Activated CD4-positive, alpha-beta T cell treated with anti-CD3 and anti-CD28 coated beads, Interleukin-10, Interleukin-2, amounts not matched to agents 100 ng/mL and 50 ng/mL, durations not matched to agents 16 hours and 8 hours (primary cell): ENCODE measurements at places on chromosomes 1 and 21.

GRCh38 chr1:109979489-109980091, 5.0 kb upstream of the AHCYL1 start:
- no peak for DNase-seq

- no peak for DNase-seq
These were observed 54.3 kb upstream of the TRAPPC10 start for GRCh38 chr21:43957611-43958362.

GRCh38 chr1:37124501-37124900, 90.2 kb upstream of the GRIK3 start:
- DNase-seq, result no peak

DNA sequence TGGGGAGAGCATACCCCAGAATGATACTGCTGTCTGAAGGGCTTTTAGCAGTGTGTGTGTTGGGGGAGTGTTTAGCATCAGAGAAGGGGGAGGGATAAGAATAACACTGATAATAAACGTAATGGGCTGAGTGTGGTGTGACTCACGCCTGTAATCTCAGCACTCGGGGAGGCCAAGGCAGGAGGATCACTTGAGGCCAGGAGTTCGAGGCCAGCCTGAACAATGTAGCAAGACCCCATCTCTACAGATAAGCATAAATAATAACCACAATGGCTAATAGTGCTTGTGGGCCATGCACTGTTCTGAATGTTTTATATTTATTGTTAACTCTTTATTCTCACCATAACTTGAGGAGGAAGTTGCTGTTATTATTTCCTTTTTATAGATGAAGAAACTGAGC, 2.6 kb upstream of the LEFTY2 start:
- no peak for DNase-seq

DNA sequence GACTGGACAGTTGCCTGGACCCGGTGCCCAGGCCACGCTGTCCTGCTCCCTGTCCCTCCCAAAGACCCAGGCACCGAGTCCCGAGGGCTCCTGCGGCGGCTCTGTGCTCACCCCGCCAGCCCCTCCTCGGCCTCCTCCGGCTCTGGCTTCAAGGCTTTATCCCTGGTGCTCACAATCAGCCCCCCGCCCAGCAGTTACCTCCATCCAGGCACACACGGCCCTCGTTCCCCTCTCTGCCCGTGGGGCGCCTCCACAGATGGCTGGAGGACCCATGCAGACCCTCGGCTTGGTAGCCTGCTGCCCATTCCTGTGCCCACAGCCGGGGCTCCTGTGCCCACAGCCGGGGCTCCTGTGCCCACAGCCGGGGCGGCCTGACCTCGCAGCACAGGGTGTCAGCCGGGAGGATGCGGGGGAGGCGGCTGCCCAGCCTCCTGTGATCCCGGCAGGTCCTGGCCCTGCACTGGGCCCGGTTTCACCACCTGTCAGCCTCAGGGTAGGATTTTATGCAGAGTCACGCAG, 52.3 kb upstream of the COL18A1 start:
- no peak for DNase-seq

DNA sequence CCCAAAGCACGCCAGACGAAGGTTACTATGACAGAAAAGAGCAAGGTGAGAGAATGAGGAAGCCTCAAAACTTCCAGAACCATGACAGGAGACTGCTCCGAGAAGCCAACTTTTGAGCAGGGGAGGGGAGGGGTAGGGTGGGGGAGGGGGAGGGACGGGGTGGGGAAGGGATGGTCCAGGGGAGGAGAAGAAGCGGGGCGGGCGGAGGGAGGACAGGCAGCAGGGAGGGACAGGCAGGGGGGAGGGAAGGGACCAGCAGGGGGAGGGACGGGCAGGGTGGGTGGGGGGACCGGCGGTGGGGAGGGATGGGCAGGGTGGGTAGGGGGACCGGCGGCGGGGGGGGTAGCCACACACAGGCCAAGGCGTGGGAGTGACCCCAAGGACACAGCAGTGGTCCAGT, 2.0 kb downstream of the INTS11 start:
- DNase-seq, result no peak

- DNase-seq, result no peak
These were observed 13.6 kb downstream of the GBP1 start for GRCh38 chr1:89051300-89051954.

DNA sequence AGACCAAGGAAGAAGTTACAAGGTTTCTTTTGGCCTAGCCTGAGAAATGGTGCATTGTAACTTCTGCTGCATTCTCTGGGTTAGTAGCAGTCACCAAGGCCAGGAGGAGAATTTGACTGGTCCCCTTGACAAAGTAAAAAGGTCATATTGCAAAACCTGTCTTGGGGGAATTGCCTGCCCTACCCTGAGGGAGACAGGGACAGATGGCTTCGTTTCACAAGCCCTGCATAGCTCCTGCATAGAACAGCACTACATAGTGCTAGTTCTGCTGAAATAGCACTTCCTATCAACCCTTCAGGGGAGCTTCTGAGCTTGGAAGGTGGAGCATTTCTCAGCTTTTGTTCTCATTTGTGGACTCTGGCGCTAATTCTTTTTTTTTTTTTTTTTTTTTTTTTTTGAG, 20.4 kb upstream of the AK2 start:
- no peak for DNase-seq

GRCh38 chr1:26851106-26851684, 11.8 kb upstream of the SFN start:
- no peak for DNase-seq

GRCh38 chr1:210301615-210302000, 27.1 kb upstream of the HHAT start:
- no peak for DNase-seq

DNA sequence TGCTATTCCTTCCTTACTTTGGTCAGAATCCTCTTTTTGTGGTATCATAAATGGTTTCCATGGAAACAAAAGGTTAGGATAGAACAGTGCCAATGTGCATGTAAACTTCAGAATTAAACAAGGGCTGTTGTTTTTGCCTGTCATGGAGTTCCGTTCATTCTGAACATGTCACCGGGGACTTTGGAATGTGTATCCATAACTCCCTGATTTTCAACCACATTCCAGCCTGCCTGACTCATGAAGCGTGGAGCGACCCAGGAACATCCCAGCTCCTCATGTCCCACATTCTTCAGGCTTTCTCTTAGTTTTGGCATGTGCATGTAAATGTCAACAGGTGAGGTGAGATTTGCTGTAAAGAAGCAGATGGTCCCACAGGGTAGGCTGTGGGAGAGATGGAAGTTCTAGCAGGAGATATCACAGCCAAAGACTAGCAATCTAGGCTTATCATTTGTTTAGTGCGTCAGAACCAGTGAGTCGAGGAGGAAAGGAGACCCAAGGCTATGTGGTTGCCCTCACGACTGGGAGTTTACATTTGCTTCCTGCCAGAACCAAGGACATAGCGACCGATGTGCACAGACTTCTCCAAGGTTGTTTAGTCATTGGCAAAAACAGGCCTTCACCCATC, 23.0 kb upstream of the DNAJC11 start:
- no peak for DNase-seq

- no peak for DNase-seq
These were observed 274.8 kb downstream of the PTPRC start for GRCh38 chr1:198913667-198914066.
